GM10248 (cell line): ENCODE measurements at places on chromosomes 5 and 9.

DNA sequence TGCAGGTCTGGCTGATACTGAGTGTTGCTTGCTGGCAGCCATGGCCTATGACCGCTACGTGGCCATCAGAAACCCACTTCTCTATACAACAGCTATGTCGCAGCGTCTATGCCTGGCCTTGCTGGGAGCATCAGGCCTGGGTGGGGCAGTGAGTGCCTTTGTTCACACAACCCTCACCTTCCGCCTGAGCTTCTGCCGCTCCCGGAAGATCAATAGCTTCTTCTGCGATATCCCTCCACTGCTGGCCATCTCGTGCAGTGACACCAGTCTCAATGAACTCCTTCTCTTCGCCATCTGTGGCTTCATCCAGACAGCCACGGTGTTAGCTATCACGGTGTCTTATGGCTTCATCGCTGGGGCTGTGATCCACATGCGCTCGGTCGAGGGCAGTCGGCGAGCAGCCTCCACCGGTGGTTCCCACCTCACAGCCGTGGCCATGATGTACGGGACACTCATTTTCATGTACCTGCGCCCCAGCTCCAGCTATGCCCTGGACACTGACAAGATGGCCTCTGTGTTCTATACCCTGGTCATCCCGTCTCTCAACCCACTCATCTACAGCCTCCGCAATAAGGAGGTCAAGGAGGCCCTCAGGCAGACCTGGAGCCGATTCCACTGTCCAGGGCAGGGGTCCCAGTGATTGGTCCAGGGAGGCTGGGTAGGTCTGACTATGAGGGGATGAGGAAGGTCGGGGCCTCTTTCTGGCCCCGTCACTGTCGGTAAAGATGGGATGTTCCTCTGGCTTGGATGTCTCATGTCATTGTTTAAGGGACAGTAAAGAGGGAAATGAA is 718 bp downstream of the OR5C1 start:
- DNase-seq = no peak

GRCh38 chr5:116063950-116064349 is 20.9 kb upstream of the COMMD10 start:
- no peak for DNase-seq

DNA sequence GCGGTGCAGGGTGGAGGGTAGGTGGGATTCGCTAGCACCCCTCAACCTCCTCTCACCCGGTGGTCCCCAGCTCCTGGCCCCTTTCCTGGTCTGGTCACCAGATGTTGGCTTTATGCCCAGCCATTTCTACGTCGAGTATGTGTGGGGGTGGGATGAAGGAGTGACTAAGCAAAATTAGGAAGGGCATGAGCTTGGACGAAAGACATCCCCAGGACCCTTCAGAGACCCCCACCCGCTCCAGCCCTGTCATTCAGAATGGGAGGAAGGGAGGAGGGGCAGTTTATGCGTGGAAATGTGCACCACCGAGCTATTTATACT is 742 bp downstream of the BHMT2 start:
- no peak for DNase-seq

DNA sequence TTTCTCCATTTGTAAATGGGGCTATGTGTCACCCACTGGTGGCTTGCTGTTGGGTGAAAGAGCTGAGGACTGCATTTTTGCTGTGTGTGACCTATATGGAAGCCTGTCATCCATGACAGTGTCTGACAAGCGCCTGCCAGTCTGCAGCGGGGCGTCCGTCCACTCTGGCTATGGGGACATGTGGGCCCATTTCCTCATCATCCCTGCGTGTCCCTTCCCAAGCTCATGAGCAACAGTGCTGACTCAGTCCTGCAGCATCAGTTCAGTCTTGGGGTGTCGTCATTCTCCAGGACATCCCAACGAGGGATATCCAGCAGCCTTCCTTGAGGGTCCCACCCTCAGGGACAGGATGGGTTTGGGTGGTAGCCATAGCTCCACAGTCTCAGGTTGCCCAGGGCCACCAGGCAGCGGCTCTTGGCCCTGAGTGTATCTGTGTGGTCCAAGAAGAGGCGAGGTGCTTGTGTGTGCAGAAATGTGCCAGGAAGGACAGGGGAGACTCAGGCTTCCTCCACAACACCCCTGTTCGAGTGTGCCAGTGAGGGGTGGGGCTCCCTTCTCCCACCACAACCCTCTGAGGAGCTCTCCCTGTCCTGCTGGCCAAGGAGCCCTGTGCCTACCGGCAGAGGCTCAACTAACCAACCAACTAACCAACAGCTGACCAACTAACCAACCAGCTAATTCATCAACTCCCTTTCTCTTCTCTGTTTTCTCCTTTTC is 2.1 kb downstream of the FGD3 start:
- no peak for DNase-seq

DNA sequence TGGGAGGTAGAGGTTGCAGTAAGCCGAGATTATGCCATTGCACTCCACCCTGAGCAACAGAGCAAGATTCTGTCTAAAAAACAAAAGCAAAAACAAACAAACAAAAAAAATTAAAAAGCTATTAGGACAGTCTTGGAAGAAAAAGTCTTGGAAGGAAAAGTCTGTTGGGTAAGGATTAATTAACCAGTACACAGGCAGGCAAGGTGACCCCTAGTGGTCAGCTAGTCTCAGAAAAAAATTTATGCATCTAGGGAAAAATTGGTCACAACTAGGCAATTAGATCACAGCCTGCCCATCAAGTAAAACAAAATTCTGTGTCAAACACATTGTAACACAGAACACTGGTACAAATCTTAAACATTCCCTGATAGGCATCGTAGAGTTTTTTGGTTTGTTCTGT is 6.7 kb upstream of the ANKRD18B start:
- peak; percentile 21 for DNase-seq

DNA sequence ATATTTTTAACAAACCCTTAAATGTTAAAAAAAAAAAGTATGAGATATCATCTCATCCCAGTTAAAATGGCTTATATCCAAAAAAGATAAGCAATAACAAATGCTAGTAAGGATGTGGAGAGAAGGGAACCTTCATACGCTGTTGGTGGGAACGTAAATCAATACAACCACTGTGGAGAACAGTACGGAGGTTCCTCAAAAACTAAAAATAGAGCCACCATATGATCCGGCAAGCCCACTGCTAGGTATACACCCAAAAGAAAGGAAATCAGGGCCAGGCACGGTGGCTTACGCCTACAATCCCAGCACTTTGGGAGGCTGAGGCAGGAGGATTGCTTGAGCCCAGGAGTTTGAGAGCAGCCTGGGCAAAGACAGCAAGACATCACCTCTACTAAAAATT is 3.0 kb downstream of the MTMR12 start:
- DNase-seq = no peak

DNA sequence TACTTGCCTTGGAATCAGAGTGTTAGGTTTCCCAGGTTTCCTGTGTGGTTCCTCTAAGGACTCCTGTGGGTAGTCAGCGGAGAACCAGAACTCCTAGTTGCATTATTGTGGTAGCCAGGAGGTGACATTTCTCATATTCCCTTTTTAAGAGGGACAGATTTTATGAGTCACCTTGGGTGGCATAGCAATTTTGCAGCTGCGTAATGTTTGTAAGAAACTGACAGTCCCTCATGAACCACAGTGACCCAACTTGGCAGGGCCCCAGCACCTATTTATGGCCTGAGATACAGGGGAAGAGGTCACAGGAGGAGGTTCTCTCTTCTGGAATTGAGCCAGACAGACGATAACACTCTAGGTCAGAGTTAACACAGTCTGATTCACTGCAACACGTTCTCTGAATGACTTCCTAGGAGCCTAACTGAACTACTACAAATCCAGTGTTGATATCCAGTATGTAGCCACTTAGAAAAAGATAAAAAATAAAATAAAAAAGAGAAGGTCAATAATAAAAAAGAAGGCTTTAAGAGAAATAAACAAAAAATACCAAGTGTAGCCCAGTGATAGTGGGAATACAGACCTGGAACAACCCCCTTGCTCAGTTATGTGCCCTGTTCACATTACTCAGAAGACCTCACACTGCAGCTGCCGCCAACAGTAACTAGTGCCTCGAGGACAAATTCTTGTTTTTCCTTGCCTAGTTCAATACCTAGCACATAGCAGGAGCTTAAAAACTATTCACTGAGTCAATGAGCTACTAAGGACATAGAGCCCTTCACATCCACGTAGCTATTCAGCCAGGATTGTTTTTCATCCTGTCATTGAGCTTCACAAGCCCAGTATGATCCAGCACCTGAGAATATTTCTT is 50.7 kb upstream of the VLDLR start:
- DNase-seq = peak; percentile 10

DNA sequence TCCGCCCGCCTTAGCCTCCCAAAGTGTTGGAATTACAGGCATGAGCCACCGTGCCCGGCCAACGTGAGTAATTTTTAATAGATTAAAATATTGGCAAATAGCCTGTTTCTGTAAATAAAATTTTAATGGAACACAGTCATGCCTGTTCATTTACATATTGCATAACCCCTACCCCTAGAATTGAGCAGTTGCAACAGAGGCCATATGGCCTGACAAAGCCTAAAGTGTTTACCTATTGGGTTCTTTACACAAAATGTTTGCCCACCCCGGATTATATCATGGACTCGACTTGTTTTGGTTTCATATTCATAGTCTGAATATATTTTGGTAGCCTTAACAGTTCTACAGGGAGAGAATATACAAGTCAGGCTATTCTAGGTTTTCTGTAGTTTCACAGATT is 5.3 kb downstream of the NSA2 start:
- DNase-seq = no peak

DNA sequence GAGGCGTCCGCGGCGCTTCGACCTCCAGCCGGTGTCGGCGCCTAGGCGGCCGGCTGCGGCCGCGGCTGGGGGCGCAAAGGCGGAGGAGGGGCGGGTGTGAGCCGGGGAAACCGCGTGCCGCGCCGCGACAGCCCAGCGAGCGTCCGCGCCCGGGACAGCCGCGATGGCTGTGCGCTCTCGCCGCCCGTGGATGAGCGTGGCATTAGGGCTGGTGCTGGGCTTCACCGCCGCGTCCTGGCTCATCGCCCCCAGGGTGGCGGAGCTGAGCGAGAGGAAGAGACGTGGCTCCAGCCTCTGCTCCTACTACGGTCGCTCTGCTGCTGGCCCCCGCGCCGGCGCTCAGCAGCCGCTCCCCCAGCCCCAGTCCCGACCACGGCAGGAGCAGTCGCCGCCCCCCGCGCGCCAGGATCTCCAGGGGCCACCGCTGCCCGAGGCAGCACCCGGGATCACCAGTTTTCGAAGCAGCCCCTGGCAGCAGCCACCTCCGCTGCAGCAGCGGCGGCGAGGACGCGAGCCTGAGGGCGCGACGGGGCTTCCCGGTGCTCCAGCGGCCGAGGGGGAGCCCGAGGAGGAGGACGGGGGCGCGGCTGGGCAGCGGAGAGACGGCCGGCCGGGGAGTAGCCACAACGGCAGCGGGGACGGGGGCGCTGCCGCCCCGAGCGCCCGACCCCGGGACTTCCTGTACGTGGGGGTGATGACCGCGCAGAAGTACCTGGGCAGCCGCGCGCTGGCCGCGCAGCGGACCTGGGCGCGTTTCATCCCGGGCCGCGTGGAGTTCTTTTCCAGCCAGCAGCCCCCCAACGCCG is 605 bp downstream of the CHSY3 start:
- no peak for DNase-seq

GRCh38 chr9:137550231-137550621 is at the start of gene PNPLA7:
Gene PNPLA7, minus strand, starts transcription at chr9:137550402. Its CDS starts 205 bp downstream, at chr9:137550197.
- peak; percentile 67 for DNase-seq

- DNase-seq = no peak
Observed at GRCh38 chr5:121758615-121759014, 93.1 kb upstream of the FTMT start.

GRCh38 chr9:68978066-68978465 is 35.8 kb downstream of the PRKACG start:
- no peak for DNase-seq

- no peak for DNase-seq
Observed at GRCh38 chr9:91564081-91564670, 140.5 kb upstream of the NFIL3 start.

GRCh38 chr5:145960166-145960565 is 23.8 kb downstream of the SH3RF2 start:
- DNase-seq = no peak

GRCh38 chr5:135217669-135218485 is 181.2 kb downstream of the MACROH2A1 start:
- no peak for DNase-seq

DNA sequence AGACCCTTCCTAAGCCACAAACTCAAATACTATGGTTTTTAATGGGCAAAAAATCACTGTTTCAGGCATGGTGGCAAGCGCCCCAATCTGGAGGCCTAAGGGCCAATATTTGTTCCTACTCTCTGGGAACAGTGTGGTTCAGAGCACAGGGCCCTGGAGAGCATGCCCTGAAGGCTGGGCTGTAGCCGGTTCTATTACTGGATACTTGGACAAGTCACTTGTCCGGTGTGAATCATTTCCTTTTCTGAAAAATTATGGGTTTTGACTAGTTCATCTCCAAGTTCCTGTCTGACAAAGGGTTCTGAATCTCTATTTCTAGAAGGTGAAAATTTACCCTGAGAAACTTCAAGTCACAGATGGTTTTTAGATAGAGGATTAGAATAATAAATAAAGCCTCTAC is 75.0 kb downstream of the OTULIN start:
- no peak for DNase-seq
